WERI-Rb-1 (cell line): ENCODE measurements at places on chromosomes 2 and 18.

DNA sequence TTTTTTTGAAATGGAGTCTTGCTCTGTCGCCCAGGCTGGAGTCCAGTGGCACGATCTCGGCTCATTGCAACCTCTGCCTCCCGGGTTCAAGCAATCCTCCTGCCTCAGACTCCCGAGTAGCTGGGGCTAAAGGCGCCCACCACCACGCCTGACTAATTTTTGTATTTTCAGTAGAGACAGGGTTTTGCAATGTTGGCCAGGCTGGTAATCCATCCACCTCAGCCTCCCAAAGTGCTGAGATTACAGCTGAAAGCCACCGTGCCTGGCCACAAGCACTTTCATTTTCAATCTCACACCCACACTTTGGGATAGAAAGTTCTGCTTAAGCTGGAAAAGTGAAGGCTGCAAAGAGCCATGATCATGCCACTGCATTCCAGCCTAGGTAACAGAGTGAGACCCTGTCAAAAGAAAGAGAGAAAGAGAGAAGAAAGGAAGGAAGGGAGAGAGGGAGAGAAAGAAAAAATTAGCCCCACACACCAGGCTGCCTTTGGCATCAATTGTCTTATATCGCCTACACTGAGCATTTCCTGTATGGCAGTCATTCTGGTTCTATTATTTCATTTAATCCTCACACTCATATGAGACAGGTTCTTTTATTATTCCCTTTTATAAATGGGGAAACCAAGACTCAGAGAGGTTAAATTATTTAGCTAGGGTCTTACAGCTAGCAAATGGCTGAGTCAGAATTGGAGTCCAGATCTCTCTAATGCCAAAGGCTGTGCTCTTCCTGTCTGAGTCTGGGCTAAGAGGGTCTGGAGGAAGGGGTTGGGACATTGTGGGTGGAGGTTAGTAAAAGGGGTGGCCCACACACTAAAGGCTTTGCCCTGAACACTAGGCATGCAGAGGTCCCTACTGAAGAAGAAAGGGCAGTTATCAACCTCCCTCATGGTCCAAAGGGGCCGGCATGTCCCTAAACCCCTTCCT lies 37.9 kb upstream of the PKDCC start:
- no peak for DNase-seq

DNA sequence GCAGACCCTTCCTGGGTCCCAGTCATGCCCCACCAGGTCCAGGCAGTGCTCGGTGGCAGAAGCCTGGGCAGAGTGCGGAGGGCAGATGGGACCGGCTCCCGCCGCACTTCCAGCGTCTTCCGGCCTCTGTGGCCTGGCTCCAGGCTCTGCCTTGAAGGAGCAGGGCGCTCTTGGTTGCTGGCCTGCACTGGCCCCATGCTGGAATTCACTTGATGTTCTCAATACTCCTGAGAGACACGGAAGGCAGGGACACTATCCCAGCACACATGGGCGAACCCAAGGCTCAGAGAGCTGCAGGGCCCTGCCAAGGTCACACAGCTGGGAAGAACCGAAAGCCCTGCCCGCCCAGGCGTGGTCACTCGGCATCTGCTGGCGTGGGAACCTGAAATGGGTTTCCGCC lies 87.6 kb upstream of the ODC1 start:
- DNase-seq, result no peak

- peak; percentile 19 for DNase-seq
Measured at GRCh38 chr18:29465526-29465925, 1288.6 kb upstream of the CDH2 start.

GRCh38 chr2:226726546-226726945 lies 73.1 kb downstream of the IRS1 start:
- no peak for DNase-seq

GRCh38 chr18:69626643-69627242 lies 226.1 kb downstream of the DOK6 start:
- no peak for DNase-seq

GRCh38 chr2:22442051-22442450 lies 942.9 kb upstream of the KLHL29 start:
- DNase-seq, result peak; percentile 19

GRCh38 chr2:21258082-21258481 lies 134.3 kb downstream of the TDRD15 start:
- DNase-seq, result no peak

DNA sequence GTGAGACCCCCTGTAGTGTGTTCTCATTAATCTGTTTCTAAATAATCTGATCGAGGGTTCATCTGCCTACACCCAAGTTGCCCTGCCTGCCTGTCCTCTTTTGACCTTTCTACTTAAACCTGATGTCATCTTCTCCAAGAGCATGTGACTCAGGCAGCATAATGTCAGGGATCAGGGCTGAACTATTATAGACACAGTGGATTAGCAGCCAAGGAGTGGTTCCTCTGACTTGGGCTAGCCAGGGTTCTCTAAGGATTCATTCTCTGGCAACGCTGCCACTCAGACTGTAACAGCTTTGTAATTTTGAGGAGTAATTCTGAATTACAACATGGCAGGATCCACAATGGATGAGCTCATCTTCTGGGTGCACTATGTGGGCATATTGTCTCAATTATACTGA lies 124.0 kb downstream of the MDH1 start:
- DNase-seq, result peak; percentile 84

GRCh38 chr2:14952400-14952963 lies 320.0 kb downstream of the LRATD1 start:
- DNase-seq, result peak; percentile 75

- no peak for DNase-seq
Measured at GRCh38 chr18:23591011-23591410, 4.7 kb upstream of the NPC1 start.

- DNase-seq, result no peak
Measured at GRCh38 chr2:135999899-136000298, 14.5 kb upstream of the DARS1 start.

- DNase-seq, result no peak
Measured at GRCh38 chr18:10458691-10459090, 4.3 kb downstream of the APCDD1 start.

GRCh38 chr2:169476459-169476858 lies 2.8 kb upstream of the BBS5 start:
- DNase-seq, result no peak

DNA sequence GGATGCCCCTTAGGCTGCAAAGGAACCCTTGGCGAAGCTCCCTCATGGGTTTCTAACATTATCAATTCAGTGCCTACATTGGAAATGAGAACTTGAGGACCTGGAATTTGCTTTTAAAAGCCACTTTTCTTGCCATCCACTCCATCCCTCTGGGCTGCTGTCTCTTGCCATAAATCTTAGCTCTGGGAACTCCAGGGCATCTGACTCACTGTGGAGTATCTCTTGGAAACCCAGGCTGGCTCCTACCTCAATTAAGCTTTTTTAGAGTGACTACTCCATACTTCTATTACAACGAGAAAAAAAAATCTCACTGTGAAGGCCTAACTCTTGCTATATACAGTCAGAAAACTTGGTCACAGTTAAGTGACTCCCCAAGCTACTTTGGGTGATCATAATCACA lies 227.2 kb upstream of the SETBP1 start:
- no peak for DNase-seq

GRCh38 chr2:36333350-36334012 lies 22.1 kb upstream of the CRIM1 start:
- no peak for DNase-seq

- no peak for DNase-seq
Measured at GRCh38 chr2:74041726-74042125, 57.0 kb downstream of the TET3 start.

DNA sequence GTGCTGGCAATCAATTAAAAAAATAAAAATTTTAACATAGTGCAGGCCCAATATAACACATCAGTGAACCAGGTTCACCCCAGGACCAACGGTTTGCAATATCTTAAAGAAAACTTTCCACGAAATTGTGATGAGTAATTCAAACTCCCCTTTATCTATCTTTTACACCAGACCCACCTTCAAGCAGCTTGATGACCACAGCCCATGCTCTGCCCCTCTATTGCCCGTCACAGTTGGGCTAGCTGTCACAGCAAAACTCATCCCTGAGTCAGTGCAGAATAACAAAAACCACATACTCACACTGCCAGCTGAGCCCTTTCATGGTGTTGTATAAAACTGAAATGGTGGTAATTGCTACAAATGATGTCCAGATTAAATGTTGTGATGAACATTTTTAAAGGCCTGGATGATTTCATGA lies 112.5 kb upstream of the CREB1 start:
- DNase-seq, result no peak

GRCh38 chr2:30708491-30709290 lies 98.6 kb downstream of the CAPN13 start:
- no peak for DNase-seq

GRCh38 chr2:25650256-25650655 lies 23.1 kb downstream of the DTNB start:
- DNase-seq, result no peak

DNA sequence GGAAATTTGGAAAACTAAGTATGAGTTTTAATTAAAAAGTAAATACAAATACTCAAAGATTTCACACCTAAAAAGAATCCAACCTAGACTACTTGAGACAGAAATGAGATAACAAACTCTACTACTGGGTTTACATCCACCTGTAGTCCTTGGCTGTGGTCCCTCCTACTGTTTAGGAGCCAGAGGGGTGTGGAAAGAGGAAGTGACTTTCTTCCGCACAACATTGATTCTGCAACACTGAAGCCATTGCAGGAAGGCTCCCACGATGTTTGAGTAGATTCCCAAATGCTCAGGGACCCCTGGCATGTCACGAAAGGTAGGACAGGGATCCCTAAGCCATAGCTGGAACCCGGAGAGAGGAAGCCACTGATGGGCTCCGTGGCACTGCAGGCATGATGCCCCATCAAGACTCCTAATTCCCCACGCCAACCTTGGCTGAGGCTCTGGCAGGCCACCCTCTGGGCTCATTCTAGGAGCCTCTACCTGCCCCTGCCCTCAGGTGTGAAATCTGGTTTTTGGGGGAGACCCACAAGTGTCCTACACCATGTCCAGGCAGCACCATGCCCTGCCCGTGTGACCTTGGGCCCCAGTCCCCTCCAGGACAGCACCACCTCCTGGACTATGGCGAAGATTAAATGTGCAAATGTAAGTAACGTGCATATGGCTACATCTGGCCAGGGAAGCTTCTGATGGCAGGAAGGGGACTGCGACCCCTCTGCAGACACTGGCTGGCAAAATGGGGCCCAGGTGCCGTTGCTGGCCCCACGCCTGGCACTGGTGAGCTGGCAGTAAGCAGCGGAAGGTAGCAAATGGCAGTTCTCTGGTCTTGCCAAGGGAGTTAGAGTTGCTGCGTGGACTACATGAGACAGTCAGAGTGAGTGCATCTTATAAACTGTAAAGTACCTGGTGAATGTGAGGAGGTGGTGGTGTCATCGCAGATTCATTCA lies 38.2 kb upstream of the MAL start:
- DNase-seq, result no peak

- no peak for DNase-seq
Measured at GRCh38 chr2:111653103-111653624, 230.8 kb downstream of the ANAPC1 start.

GRCh38 chr18:47163241-47163640 lies 12.9 kb downstream of the IER3IP1 start:
- no peak for DNase-seq

- DNase-seq, result no peak
Measured at GRCh38 chr2:221676566-221677172, 104.6 kb upstream of the EPHA4 start.

DNA sequence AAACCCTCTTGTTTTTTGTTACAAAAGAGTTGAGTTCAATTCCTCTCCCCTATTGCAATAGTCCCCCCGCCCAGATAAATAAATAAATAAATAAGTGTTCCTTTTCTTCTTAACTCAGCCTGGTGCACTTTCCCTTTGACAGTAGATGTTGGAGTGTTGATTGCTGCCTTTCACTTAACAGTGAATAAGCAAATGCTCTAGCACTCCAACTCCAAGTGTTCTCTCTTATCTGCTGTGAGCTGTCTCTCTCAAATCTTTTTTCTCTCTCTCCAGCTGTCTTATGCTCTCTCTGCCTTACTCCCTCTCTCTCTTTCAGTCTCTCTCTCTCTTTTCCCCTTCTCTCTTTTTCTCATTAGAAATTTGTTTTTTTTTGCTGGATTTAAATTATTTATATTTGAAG lies 216.7 kb downstream of the TMX3 start:
- DNase-seq, result no peak

DNA sequence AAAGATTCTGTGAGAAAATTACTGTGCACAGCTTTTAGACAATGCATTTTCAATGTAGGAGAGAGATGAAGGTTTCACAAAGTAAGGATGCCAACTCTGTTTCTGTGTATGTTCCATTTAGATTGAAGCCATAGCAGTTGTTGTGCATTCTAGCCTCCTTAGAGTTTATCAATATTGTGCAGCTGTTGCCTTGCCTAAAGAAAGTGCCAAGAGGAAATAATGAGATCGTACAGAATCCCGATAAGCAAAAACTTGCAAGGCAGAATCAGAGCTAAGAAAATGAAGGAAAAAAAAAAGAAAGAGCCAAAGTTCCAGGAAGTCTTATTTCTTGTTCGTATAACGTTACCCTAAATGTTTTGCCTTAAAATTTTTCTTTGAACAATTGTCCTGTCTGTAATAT lies 965.0 kb downstream of the DCDC2C start:
- DNase-seq, result no peak

GRCh38 chr2:28108143-28108542 lies 217.6 kb downstream of the BABAM2 start:
- DNase-seq, result no peak

GRCh38 chr18:73318739-73319479 lies 451.1 kb upstream of the NETO1 start:
- DNase-seq, result no peak

DNA sequence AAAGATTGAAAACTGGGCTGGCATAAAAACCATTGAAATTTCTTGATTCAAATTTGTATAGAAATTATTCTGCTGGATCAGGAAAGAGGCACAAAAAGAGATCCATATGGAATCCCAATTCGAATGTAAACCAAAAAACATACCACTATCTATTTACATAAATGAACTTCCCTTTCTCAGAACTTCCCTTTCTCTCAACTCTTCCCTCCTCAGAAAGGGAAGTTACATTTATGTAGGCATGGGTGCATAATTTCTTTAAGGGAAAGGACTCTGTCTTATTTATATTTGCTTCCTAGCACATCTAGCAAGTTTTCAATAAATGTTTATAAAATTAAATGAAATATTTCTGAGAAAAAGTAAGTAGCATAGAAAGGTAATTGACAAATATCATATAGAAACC lies 398.1 kb upstream of the ATP5MC3 start:
- DNase-seq, result no peak

DNA sequence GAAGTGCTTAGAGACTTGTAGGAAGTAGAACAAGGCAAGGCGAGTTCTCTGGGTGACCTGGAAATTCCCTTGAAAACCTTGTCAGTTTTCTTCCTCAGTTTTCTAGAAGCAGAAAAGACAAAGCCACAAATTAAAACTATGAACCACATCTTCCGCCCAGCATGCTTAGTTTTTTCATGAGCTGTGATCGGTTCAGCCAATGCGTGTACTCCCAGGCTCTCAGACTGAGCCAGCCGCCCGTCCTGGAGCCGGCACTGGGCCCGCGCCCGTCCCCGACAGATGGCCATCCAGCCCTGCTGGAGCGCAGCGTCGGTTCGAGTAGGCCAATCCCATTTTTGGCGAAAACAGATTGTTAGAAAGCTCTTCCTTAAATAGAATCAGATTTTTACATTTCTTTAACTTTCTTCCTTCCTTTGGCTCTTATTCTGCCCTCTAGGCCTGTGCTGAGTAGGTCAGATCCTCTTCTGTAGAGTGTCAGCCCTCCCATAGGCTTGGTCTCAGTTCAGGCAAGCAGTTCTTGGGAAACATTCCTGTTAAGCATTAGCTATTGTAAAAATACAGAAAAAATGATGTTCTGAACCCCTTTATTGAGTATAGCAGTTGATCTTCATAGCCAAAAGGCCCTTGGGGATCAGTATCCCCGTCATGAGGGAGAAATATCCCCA lies 112.5 kb downstream of the NCK2 start:
- DNase-seq, result no peak

GRCh38 chr2:3504741-3505140 lies 14.6 kb downstream of the ADI1 start:
- DNase-seq, result no peak
